CD4-positive, alpha-beta T cell treated with Interleukin-17A for 1 hour (primary cell): ENCODE measurements at places on chromosomes 12 and 14.
A peak's percentile ranks its signal among the peaks of the same experiment; 100 is the strongest.

DNA sequence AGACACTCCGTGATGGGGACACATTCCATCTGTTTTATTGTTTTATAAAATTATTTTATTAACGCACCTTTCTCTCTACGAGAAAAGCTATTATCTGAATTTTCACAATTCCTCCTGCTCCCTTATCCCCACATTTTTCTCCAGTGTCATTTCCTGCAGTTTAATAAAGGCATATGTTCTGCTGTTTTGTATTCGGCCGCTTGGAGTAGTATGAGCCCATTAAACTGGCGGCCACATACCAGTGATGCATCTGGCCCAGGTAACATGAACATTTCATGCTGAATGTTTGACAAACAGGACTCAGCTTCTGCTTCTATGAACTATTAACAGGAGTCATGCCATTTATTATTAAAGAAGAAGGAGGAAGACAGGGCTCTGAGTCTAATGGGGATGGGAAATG is 511.0 kb downstream of the TMEM121 start:
- DNase-seq, result no peak

GRCh38 chr12:30896461-30896860 is 30.1 kb upstream of the TSPAN11 start:
- no peak for DNase-seq

DNA sequence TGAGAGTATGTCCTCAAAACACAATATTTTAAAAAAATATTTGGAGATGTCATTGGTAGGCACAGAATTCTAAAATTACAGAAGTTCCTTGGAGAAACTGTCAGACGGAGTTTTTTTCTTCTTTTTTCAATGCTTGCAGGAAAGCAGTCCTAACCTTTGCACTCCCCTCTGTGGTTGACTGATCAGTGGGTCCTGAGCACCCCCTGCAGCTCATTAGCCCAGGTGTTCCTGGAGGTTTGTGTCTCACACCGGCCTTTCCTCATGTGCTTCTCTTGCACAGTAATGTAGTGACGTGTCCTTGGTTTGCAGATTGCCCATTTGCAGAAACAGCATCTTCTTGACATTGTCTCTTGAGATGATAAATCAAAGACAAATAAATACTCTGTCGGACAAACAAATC is 513.0 kb downstream of the TMEM121 start:
- peak; percentile 45 for DNase-seq

- DNase-seq, result no peak
Observed at GRCh38 chr14:95309261-95310051, 10.3 kb downstream of the CLMN start.

- no peak for DNase-seq
Observed at GRCh38 chr14:103225476-103225875, 102.2 kb downstream of the TNFAIP2 start.

DNA sequence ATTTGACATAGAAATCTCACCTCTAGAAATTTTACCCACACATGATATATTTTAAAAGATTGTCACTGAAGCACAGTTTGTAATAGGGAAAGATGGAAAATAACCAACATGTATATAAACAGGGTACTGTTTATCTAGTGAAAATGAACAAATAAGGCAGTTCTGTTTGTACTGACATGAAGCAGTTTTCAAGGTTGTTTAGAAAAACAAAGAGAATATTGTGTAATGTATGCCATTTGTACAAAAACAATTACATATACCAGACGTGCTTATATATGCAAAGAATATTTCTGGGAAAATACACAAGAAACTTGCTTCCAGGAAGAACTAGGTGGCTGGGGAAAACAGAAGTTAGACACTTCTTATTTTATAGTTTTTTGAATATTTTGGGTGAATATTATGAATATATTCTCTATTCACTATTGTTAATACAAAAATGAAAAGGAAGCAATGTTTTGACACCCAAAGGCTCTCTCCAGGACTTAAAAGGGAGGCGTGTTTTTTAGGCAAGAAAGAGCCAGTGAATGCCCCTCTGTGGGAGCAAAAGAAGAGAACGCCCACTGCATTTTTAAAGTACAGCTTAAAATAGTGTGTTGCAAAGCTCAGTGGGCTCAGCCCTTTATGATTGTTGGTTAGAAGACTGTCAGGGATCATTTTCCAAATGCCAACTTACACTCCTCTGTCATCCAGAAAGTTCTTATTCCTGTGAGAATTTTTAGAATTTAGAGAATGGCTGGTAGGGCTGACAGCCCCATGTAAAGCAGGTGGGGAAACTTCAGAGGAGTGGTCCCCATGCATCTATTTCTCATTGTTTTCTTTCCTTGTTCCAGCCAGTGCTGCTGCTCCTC is 59.6 kb upstream of the FERMT2 start:
- no peak for DNase-seq

- no peak for DNase-seq
Observed at GRCh38 chr14:60977847-60978246, 3.0 kb downstream of the TRMT5 start.

DNA sequence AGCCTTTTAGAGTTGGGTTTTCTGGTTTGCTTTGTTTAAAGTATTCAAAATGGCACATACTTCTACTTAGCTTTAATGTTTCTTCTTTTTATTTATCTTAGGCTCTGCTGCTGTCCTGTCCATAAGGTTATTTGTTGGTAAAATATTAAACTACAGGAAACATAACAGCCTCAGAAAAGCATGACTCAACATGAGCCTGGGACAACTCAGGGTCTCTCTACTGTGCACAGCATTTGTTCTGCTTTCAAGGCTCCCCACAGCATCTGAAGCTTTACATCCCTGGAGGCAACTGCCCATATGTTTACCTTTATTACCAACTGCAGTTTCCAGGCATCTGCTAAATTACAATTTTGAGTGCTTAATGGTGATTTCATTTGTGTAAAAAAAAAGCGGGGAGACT is 954.2 kb upstream of the FBXO33 start:
- DNase-seq, result no peak

- DNase-seq, result no peak
Observed at GRCh38 chr12:69655616-69656340, 43.3 kb downstream of the BEST3 start.

DNA sequence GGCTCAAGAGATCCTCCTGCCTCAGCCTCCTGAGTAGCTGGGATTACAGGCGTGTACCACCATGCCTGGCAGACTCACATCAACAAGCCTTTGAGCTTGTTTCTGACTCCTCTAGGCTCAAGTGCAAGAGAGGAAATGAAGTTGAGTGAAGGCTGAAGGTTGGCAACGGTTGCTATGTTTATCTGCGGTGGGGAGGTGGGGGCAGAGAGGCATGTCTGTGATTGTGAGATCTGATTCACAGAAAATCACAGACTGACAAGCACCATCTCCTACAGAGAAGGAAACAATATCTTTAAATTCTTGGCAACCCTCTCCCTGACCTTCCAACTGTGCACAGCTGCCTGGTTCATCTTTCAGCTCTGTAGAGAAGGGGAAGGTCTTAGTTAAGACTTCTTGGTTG is 22.1 kb upstream of the NINJ2 start:
- DNase-seq, result peak; percentile 94

GRCh38 chr12:57474862-57475261 is 4.8 kb downstream of the ARHGAP9 start:
- DNase-seq, result no peak

DNA sequence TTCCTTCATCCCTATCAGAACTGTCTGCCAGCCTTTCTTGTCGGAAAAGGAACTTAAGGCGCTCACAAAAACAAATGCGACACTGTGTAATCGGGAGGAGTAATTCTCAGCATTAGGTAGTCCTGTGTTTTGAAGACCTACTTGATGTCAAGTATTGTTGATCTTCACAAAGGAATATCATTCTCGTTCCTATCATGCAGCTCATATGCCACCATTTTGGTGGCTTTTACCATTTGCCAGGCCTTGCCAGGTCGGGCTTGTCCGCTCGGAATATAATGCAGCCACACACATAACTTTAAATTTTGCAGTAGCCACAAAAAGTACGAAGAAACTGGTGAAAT is 903 bp upstream of the PPP4R3A start:
- no peak for DNase-seq

GRCh38 chr14:31476131-31476866 is 11.5 kb downstream of the GPR33 start:
- no peak for DNase-seq

GRCh38 chr14:81263777-81264410 is 43.1 kb upstream of the GTF2A1 start:
- DNase-seq, result no peak

DNA sequence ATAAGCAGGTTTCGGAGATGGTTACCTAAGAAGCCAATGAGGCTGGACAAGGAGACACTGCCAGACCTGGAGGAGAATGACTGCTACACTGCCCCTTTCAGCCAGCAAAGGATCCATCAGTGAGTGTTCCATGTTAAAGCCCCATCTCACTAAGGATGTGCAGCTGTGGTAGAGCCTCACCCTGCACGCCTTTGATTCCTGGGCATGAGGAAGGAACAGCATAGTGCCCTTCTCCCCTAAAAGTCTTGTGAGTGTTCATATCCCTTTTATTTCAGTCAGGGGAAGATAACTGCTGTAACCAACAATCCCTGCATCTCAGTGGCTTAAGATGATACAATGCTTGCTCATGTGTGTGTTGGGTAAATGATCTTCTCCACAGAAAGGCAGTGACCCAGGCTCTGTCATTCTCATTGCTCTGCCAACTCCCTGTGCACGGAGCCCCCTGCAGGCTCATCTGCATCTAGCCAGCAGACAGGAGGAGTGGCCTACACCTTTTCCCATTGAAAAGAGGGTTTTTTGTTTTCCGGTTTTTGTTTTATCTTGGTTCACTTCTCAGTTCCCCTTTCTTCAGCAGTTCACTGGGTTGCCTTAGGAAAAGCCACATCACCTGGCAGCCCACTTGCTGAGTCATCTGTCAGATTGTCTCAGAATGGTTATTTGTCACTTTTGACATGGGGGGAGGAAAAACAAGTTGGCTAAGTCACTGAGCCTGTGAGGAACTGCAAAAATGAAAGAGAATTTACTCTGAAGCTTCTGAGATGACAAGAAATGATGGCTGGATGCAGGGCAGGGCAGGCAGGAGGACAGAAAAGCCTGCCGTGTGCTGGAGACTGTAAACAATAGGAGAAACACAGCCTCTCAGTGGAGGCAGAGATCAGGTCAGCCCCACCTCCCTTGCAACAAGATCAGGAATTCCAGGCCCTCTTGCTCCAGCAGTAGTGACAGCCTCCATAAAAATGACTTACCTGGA is 193.3 kb downstream of the ANO4 start:
- peak; percentile 4 for DNase-seq

DNA sequence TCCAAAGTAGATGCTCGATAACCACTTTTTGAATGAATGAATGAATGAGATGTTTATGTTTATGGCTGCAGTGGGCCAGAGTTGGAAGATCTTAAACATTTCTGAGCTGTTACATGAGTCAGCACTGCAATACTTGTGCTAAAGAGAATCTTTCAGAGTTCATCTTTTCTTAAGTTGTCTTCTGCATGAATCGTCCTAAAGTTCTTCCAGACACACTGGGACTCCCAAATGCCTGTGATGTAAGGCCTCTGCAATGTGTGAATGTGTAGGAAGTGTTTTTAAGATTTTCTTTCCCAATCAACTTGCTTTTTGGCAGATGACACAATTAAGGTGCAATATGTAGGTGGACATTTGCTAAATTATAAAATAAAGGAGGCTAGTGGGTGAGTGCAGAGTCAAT is 50.3 kb upstream of the TRIM9 start:
- no peak for DNase-seq

DNA sequence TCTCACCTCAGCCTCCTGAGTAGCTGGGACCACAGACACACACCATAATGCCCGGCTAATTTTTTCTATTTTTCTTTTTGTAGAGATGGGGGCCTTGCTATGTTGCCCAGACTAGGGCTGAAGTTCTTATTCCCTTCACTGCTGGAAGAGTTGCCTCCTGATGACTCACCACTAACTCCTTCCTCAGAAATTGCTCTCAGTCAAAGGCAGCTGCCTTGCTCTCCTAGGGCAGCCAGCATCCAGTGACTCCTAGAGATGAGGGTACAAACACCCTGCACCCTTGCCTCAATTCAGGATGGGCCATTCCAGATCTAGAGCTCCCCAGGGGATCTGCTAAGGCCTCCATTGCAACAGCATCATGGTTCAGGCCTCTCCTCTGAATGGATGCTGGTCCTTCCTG is 54.0 kb upstream of the RASSF8 start:
- no peak for DNase-seq

GRCh38 chr12:3468329-3468728 is 22.7 kb upstream of the PRMT8 start:
- no peak for DNase-seq

- no peak for DNase-seq
Observed at GRCh38 chr12:27623645-27624044, 72.6 kb upstream of the REP15 start.

GRCh38 chr12:68080577-68080976 is 79.0 kb downstream of the IFNG start:
- peak; percentile 45 for DNase-seq

- DNase-seq, result peak; percentile 60
Observed at GRCh38 chr14:55097881-55098560, 31.0 kb upstream of the LGALS3 start.

GRCh38 chr14:87767567-87767901 is 225.4 kb downstream of the GALC start:
- DNase-seq, result no peak

GRCh38 chr12:14254781-14255180 is 110.7 kb upstream of the ATF7IP start:
- DNase-seq, result no peak

DNA sequence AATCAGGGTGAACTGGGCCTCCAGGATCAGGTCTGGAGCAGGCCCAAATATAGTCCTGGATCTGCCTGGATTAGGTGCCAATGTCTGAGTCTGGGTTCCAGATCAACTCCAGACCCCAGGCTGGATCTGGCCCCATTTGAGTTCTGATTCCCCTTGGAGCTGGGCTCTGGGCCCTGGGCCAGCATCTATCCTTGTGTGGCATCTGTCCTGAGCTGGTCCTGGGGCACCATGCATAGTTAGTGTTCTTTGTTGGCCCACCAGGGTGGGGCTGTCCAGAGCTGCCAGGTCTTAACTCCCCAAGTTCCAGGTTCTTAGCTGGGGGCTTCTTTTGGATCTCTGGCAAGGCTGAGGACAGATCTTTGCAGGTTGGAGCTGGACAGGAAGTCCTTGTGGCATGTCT is 11.0 kb upstream of the ZNF385A start:
- DNase-seq, result no peak
